Bladder microvascular endothelial cell (primary cell): ENCODE measurements at places on chromosomes 3 and 15. TPM values are rescaled to one million over a fixed set of nuclear protein-coding genes. Genes with fewer than 3 reads are reported as not detected.

Gene FRMD4B
- 34.6 and 82.0 TPM in 2 replicates for total RNA-seq

Gene WDR48
- 24.4 and 52.6 TPM in 2 replicates for total RNA-seq

Gene GOLGA8R
- total RNA-seq = 0.16 and 1.3 TPM in 2 replicates

Gene CHRM5
- 0.31 TPM in 1 of 2 replicates, not detected in the other for total RNA-seq

Gene WDR53
- total RNA-seq = 5.7 and 10.7 TPM in 2 replicates

Gene RETNLB
- not detected in 2 replicates for total RNA-seq
